ENCODE measurements at places on chromosomes 13 and 19.

- H3K27me3 ChIP-seq: no peaks in the 10 kb centered on the region
- no peak overlapping the region for H3K27ac ChIP-seq
- no peak overlapping the region for H3K4me3 ChIP-seq
- H3K36me3 ChIP-seq: no peaks in the 10 kb centered on the region
- no peaks in the 10 kb centered on the region for H3K4me1 ChIP-seq
- no peak for DNase-seq
Measured at GRCh38 chr13:96575423-96576320, 418.6 kb downstream of the OXGR1 start.

DNA sequence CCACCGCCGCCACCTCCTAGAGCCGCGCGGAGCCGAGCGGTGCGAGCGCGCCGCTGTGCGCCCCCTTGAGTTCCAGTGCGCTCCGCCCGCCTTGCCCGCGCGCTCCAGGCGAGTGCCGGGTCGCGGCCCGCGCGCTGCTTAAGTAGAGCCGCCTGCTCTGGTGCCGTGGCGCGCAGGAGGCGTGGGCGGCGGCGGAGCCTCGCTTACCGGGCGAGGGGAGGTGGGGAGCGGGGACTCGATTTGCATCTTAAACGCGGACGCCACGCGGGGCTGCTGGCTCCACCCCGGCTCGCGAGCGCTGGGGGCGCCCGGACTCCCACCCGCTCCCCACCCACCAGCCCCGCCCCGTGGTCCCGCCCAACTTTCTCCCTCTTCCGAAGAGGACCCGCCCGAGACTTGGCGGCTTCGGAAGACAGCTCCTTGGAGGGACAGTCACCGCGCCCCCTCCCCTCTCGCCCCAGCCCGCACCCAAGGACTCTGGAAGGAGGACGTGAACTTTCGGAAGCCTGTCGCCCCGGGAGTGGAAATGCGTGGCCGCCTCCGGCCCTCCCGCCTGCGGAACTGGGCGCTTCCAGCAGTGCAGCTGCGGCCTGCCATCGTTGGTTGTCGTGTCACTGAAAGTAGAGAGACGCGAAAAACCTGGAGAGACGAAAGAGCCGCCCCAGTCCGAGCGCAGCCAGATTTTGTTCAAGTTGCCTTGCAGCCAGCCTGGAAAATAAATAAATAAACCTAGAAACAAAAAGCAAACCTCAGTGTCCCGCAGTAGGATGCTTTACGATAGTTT, at the start of gene KCTD12:
TSS of gene KCTD12 (minus strand) at position 114 of the 784 bp plus-strand sequence. CDS start 257 bp downstream, outside the sequence.
- no peaks in the 10 kb centered on the region for H3K36me3 ChIP-seq
- H3K27ac ChIP-seq: peak within 1 kb of the TSS; percentile 97
- no peaks in the 10 kb centered on the region for H3K27me3 ChIP-seq
- H3K4me3 ChIP-seq: peak within 1 kb of the TSS; percentile 94
- peaks cover 9% of the 10 kb centered on the region for H3K4me1 ChIP-seq
- DNase-seq: peak; percentile 94

DNA sequence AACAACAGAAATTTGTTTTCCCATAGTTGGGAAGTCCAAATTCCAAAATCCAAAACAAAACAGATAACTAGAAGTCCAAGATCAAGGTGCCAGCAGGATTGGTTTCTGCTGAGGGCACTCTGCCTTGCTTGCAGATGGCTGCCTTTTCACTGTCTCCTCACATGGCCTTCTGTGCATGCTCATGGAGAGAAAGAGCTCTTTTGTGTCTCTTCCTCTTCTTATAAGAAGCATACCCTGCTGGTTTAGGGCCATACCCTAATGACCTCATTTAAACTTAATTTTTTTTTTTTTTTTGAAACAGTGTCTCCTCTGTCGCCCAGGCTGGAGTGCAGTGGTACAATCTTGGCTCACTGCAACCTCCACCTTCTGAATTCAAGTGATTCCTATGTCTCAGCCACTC, 1974.1 kb upstream of the PCDH20 start:
- H3K27me3 ChIP-seq: no peaks in the 10 kb centered on the region
- DNase-seq: no peak
- H3K4me3 ChIP-seq: no peak overlapping the region
- no peaks in the 10 kb centered on the region for H3K36me3 ChIP-seq
- no peaks in the 10 kb centered on the region for H3K4me1 ChIP-seq
- no peak overlapping the region for H3K27ac ChIP-seq

DNA sequence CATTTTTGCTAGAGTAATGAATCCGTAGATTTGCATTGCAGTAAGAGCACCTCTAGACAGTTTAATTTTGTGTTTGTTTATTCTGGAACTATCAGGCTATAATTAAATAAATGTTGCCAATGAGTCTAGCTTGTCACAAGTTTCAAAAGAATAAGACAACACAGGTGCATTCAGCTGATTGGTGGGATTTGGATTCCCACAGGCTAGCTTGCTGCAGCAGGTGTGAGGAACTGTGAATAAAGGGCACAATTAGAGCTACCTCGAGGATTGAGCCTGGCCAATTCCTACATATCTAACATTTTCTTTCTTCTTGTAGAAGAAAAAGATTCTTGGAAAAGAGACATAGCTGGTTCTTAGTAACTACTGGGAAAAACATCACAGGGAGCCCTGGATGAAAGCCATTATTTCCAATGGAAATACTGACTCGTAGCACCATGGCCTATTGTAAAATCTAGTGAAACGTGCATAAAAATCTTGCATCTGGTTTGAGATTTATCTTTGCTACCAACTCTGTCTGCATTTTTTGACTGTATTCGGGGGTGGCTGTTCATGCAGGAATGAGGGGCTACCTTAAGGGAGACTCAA, 360.9 kb downstream of the FGF9 start:
- no peaks in the 10 kb centered on the region for H3K4me1 ChIP-seq
- H3K27me3 ChIP-seq: no peaks in the 10 kb centered on the region
- no peak overlapping the region for H3K4me3 ChIP-seq
- H3K36me3 ChIP-seq: no peaks in the 10 kb centered on the region
- no peak overlapping the region for H3K27ac ChIP-seq

DNA sequence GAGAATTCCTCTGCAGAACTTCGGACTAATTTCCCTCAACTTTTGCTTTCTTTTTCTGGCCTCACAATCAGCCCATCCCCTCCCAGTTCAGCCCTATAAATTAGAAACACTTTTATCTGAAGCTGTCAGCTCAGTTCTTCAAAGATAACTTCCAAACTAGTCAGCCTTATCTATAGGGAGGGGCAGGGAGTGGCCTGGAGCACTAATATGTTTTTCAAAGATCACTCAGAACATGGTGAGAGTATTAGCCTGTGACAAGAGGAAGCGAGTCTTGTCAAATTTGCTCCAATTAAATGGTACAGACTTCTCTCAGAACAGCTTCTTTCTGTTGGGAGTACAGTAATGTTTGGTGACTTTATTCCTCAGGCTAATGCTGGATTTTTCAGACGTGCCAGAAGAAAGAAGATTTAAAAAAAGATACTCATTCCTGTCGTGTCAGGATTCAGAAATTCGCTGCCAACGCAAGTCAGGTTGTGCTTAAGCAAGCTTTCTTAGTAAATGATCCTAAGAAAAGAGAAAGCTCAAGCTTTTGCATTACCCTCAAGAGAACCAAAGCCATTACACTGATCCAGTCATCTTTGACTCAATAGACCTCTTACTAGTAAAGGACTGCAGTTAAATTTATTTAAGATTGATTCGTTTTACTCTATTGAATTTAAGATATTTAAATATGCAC, 1033.6 kb downstream of the SLITRK5 start:
- no peak overlapping the region for H3K27ac ChIP-seq
- no peaks in the 10 kb centered on the region for H3K27me3 ChIP-seq
- H3K4me3 ChIP-seq: no peak overlapping the region
- H3K36me3 ChIP-seq: no peaks in the 10 kb centered on the region
- no peak for DNase-seq

All from ascending aorta (tissue), 2 donors.